ENCODE measurements at places on chromosomes 3 and 15.

DNA sequence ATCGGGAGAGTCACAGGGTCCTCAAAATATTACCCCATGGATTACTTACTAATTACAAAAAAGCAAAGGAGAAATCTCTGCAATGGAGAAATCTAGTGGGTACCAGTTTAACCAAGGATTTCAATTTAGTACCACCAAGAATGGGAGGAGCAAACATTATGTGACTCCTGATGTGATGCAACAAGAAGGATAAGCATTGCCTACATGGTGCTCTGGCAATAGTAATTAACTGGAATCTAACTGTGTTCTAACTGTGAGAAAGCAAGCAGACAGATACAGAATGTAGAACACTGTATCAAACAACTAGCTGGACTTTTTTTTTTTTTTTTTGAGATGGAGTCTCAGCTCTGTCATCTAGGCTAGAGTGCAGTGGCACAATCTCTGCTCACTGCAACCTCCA, 159.2 kb downstream of the TNIK start:
- DNase-seq, result no peak

DNA sequence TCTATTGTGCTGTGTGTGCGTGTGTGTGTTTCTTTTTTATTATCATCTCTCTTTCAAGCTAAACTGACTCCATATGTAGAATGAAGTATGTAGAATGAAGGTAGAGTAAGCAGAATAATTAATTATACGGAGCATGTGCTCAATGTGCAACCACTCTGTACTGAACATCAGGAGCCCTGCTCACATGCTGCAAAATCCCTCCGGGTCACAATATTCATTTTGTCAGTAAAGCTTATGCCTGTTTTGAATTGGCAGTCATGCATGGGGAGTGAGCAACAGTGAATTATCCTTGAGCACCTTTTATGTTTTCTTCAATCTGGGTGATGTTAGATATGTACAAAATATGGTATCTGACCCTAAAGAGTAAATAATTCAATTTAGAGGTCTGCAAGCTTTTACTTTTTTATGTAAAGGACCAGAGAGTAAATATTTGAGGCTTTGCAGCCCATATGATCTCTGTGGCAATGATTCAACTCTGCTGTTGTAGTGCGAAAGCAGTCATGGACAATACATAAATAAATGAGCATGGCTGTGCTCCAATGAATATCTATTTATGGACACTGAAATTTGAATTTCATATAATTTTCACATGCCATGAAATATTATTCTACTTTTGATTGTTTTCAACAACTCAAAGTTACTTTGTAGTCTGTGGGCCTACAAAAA, 199.9 kb downstream of the VGLL3 start:
- DNase-seq, result no peak

DNA sequence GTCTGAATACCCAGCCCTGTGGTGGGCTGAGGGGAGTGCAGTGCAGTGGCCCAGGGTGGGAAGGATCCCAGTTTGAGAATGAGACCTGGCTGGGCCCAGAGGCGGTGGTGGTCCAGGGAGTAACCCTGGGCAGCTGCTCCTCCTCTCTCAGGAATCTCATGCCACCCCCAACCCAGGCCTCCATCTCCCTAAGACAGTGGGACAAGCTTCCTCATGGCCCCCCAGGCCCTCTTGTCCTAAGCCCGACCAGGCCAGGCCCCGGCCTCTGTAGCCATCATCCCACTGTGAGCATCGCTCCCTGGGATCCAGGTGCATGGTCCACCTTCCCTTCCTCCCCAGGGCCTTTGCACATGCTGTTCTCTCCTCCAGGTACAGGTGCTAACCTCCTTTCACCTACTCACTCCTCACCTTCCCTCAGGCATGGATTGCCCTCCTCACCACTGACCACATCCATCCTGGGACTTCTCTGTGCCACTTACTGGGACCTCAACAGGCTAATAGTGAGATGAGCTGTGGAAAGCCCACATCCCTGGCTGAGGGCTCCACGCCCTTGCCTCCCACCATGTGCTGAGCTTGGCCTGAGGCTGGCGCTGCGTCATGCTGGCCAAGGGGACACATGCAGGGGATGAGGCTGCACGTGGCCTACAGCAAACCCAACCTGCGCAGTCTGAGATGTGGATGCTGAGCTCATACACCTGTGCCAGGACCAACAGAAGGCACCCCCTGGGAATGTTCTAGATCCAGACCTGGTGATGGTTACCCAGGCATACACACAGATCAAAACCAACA, 9.9 kb downstream of the CHDH start:
- no peak for DNase-seq

GRCh38 chr15:66126031-66126441, 127.5 kb downstream of the MEGF11 start:
- DNase-seq, result no peak

DNA sequence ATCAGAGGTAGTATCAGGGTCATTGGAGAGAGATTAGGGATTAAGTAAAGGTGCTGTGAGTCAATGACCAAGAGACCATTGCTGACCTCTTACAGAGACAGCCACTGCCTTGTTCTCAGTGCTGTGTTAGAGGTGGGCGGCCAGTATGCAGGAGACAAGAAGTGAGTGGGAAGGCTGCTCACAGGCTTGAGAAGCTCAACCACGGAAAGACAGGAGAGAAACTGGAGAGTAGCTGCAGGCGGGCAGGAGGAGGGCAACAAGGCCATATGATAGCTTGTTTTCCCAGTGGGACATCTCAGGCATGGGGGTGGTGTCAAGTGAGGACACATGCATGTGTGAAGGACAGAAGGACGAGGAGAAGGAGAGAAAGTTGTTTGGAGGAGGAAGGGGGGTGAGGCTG, 237.3 kb downstream of the PDCD6IP start:
- no peak for DNase-seq

DNA sequence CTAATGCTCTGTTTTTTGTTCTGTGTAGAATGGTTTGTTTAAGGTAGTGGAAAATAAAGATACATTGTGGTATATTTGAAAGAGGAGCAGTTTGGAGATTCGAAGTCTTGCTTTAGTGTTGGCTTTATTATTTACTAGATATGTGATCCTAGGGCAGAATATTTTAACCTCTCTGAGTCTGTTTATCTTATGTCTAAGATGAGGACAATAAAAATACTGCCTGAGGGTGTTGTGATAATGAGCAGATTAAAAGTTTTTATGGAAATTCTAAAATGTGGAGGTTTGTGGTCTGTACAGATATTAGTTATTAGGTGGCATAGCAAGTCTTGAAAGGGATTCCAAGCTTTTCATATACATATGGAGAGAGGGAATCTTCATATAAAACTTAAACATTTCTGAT, 15.0 kb downstream of the TCF12 start:
- no peak for DNase-seq

- no peak for DNase-seq
Measured at GRCh38 chr3:157441102-157441624, 4.5 kb downstream of the PTX3 start.

DNA sequence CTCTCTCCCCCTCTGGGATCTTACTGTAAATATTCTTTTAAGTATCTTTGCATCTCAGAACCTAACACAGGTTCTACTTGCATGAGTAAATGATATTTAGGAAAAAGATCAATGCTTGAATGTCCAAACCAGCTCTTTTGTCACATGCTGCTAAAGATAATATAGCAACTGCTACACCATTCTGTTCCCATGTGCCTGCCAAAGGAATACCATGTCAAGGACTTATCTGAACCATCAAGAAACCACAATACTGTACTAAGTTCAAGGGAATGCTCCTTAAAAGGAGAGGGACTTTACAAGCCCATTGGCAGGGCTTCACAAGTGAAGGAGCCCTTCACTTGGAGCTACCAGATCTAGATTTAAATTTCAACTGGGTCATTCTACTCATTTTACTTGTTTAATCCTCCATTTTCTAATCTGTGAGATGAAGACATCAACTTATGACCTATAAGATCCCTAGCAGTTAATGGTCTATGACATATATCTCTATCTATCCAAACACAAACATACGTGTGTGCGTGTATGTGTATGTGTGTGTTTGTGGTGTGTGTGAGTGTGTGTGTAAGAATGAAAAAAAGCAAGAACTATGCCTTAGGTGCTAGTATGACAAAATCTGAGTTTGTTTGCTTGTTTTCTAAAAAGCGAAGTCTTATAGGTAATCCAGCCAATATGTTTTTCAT, 13.0 kb upstream of the SEC62 start:
- DNase-seq, result no peak

GRCh38 chr3:197753263-197753662, 3.6 kb downstream of the FYTTD1 start:
- no peak for DNase-seq

DNA sequence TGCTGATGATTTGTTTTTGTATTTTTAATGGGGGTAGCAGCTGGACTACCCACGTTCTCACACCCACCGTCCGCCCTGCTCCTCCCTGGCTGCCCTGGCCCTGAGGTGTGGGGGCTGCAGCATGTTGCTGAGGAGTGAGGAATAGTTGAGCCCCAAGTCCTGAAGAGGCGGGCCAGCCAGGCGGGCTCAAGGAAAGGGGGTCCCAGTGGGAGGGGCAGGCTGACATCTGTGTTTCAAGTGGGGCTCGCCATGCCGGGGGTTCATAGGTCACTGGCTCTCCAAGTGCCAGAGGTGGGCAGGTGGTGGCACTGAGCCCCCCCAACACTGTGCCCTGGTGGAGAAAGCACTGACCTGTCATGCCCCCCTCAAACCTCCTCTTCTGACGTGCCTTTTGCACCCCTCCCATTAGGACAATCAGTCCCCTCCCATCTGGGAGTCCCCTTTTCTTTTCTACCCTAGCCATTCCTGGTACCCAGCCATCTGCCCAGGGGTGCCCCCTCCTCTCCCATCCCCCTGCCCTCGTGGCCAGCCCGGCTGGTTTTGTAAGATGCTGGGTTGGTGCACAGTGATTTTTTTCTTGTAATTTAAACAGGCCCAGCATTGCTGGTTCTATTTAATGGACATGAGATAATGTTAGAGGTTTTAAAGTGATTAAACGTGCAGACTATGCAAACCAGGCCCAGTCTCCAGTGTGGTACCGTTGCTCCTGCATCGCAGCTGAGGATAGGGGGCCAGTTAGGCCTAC, 1.4 kb upstream of the FES start:
- no peak for DNase-seq

- no peak for DNase-seq
Measured at GRCh38 chr3:134340982-134341365, 33.3 kb downstream of the AMOTL2 start.

- DNase-seq, result no peak
Measured at GRCh38 chr15:33330931-33331330, 20.2 kb downstream of the RYR3 start.

GRCh38 chr15:69499521-69500211, 47.0 kb downstream of the RPLP1 start:
- no peak for DNase-seq

GRCh38 chr15:64503197-64503596, 42.8 kb downstream of the ZNF609 start:
- no peak for DNase-seq

DNA sequence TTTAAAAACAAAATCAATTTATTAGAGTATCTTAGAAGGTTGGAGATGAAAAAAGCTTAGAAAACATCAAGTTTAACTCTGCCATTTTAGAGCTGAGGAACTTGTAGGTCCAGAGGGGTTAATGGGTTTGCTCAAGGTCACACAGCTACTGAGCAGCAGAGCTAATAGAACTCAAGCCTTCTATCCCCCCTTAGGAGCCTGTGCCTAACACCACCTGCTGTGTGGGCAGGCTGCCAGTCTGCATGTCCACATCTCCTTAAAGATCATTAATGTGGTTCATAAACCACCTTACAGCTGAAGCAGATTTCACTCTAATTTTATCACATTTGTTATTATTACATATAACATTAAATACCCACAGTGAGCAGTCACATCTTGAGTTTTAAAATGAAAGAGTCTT, 14.1 kb upstream of the SLC35G2 start:
- DNase-seq, result no peak

DNA sequence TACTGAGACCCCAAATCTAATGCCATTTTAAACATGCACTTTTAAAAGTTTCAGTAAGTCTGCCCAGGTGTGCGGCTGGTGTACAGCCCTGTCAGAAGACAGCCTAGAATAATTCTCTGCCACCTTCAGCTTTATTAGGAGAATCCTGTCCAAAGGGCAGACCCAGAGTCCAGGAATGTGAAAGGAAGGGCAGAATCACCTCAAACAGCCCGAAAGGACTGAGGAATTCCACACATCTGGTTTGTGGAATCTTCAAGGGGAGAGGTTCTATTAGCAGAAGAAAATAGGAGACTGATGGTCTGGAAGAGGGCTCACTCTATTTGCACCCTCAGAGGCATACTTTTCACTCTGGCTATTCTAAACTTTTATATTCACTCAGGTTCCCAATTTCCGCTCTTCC, 46.6 kb downstream of the TYRO3 start:
- no peak for DNase-seq

DNA sequence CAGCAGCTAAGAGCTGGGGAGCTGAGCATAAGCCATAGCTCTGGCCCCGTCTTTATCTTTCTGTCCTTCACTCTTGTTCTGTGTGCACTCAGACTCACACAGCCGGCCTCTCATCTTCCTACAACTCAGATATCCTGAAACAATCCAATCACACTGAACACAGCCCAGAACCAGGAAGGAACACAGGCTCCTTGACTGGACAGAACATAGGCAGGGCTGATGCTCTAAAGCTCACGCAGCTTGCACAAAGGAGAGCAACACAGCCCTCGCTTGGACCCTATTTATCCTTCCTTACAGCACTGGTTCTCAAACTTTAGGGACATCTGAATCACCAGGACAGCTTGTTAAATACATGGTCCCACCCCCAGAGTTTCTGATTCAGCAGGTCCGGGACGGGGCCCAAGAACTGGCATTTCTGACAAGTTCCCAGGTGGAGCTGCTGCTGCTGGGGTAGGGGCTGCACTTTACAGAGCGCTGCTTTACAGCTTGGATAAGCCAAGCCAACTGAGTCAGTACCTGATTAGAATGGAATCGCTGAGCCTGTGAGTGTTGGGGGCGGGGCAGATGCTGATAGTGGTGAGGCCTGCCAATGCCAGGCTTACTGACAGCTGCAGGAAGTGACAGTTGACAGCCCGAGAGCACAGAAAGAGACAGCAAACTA, 65.1 kb downstream of the MRPL46 start:
- DNase-seq, result no peak

GRCh38 chr15:26773067-26773877, 406 bp upstream of the GABRB3 start:
- DNase-seq, result no peak

DNA sequence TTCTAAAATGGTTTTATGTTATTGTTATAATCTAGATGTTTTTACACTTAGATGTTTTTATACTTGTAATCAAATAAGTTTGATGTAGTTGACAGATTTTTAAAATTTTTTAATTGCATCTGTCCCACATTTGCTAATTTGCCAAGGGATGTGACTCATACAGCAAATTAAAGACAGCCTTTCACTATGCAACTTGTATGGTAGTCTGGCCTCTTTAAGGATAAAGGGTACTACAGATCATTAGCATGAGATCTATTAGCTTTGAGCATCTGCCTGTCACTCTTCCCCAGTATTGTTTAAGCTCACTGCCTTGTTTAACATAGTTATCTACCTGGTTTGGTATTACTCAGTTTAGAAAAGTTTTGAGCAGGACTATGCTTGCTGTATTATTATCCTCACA, 83.0 kb downstream of the NPTN start:
- DNase-seq, result no peak

DNA sequence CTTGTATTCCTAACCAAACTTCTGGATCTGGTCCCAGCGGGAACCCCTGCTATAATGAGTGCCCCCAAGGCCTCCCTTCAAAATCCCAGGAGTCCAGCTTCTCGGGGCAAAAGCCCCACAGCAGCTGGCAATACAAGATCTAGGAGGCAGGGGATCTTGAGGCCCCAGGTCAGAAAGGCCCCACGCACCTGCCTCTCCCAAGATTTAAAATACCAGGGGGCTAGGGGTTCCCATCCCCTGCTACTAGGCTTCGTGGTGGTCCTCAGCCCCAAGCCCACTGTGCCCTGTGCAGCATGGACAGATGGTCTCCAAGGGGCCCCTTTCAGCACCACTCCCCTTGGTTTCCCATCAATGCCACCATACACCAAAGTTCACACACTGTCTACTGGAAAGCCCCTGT, 15.8 kb upstream of the CYP11A1 start:
- no peak for DNase-seq

Measured in stimulated activated CD4-positive, alpha-beta T cell treated with anti-CD3 and anti-CD28 coated beads, TNF-alpha, amount 100 ng/mL, for 48 hours (primary cell).